ENCODE measurements at places on chromosomes 4 and X. TPM values are rescaled to one million over a fixed set of nuclear protein-coding genes. Genes with fewer than 3 reads are reported as not detected.

DNA sequence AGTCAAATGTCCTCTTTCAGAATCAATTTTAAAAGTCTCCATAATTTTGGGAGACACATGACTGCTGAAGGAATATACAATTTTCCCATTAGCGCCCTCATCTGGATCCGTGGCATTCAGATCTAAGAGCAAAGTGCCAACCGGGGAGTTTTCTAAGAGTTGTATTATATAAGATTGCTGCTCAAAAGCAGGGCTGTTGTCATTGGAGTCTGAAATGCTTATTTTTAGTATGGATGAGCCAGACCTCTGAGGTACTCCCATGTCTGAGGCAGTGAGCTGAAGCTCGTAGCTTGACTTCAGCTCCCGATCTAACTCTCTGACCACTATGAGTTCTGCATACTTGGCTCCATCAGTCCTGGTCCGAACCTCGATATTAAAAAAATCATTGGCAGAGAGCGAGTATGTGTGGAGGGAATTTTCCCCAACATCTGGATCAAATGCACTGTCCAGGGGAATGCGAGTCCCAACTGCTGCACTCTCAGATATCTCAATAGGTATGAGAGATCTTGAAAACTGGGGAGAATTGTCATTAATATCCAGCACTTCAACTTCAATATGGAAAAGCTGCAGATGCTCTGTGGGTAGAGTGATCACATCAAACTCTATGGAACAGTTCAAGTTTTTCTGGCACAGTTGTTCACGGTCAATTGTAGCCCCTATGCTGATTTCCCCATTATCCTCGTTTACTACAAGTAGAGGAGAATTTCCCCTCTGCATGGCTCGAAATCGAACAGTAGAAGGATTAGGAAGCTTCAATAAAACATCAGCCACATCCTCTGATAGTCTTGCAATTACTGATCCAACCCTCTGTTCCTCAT lies 917 bp downstream of the PCDH18 start:
- peak; percentile 33 for DNase-seq

GRCh38 chr4:147101678-147102077 lies 156.0 kb upstream of the TTC29 start:
- DNase-seq, result no peak

- no peak for DNase-seq
Observed at GRCh38 chr4:123170843-123171242, 225.8 kb upstream of the SPRY1 start.

DNA sequence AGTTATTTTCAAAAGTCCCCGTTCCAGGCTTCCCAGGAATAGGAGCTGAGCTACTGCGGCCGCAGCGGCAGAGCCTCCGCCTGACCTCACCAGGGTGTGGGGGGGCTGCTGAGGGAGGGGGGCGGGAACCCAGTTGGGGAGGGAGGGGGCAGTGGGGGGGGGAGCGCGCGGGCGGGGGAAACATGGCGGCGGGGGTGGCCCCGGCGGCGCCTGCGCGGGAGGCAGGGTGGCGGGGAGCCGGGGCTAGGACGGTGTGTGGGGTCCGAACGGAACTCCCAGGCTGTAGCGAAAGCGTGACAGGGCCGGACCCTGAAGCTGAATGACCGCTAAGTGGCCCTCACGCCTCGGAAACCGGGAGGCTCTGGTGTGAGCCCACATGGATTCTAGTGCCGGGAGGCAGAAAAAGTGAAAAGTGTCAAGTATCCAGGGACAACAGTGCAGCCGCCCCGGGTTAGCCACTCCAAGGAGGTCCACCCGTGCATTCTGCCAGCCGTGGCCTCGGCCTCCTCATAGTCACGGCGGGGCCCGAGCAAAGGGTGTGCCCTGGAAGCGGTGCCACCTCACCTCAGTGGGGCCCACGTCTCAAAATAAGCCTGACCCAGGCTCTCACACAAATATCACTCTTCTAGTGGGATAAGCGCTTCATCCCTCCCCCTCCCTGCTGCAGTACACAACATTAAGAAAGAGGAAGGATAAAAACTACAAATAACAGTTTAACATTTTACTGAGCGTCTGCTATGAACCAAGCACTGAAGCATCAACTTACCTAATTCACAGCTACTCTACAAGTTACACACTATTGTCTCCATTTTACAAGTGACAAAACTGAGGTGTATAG lies at the start of gene KLHL13:
KLHL13 (minus strand) TSS at position 98 of the 838 bp plus-strand sequence. CDS start 88,337 bp downstream, outside the sequence.
- DNase-seq, result peak; percentile 51

DNA sequence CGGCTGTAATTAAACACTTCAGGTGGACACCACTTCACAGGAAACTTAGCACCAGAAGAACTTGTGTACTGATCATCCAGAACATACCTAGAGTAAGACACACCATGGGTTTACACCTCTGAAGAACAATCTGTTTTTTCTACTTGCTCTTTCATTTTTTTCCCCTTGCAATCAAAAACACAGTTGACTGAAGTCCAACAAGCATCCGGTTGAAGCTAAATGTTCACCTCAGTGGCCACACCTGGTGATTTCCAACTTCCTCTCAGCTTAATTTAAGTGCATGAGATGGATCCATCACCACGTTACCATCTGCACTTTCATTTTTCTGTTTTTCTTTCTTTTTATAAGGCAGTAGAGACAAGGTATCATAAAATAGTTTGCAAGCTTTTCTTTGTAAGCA lies 4.9 kb upstream of the TXK start:
- no peak for DNase-seq

GRCh38 chr4:92128676-92129075 lies 175.1 kb upstream of the GRID2 start:
- DNase-seq, result no peak

DNA sequence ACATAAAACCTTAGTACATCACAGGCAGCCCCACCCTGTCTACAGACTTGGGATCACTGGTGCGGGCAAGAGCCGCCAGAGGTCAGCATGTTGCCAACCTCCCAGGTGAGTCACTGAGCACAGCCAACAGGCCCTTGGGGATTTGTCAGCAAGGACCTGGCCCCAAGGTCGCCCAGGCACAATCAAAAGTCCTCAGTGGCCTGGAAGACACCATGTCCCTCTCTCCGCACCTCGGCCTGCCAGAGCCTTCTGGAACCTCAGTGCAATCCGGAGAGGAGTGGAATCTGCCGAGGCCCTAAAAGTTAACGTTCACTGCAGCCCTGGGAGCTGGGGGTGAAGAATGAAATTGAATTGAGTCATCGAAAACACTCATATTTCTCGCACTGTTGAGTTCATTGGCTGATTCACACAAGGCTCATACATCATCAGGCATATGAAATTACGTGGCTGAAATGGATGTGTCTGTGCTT lies 74.3 kb downstream of the WFS1 start:
- DNase-seq, result peak; percentile 5

GRCh38 chrX:149638860-149639259 lies 7.3 kb upstream of the TMEM185A start:
- peak; percentile 66 for DNase-seq

- DNase-seq, result no peak
Observed at GRCh38 chrX:32673193-32673592, 538.2 kb downstream of the DMD start.

DNA sequence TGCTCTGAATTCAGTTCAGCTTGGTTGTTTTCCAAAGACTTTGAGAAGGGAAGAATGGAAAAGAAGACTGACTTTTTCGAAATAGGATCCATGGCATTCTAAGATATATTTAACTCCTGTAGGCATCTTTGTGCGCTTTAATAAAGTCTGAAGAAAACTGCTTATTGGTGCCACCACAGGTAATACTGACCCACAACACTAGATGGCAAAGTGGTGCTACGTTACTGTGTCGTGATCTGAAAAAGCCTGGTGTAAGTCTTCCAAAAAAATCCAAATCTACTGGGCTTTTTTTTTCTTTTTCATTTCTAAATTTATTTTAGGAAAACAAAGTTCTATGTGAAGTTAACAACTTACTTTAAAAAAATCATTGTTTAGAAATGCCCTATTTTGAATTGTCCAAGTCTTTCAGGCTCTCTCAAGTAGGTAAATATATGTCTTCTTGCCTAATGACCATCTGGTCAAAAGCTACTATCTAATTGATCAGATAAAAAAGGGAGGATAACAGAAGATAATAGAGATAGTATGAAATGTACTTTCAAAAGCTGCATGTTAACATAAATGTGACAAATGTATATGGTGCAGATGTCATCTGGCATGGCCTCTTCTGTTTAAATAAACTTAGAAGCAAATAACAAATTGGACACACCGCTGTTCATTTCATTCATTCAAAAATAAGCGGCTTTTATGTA lies 47.0 kb upstream of the MID1IP1 start:
- no peak for DNase-seq

GRCh38 chr4:27148211-27148895 lies 287.7 kb downstream of the STIM2 start:
- no peak for DNase-seq

GRCh38 chr4:3779509-3779908 lies 13.3 kb downstream of the ADRA2C start:
- no peak for DNase-seq

- DNase-seq, result peak; percentile 9
Observed at GRCh38 chrX:120309873-120310705, 1.2 kb downstream of the TMEM255A start.

- no peak for DNase-seq
Observed at GRCh38 chr4:70787496-70787895, 52.2 kb downstream of the GRSF1 start.

The SPATA4 gene
- not detected for total RNA-seq

The CFP gene
- total RNA-seq, result 0.66 TPM

The TBC1D19 gene
- total RNA-seq, result 9.7 TPM

The HELT gene
- not detected for total RNA-seq

The MAGEA2 gene
- total RNA-seq, result not detected

The CXCL6 gene
- not detected for total RNA-seq
